ENCODE measurements at places on chromosomes 4 and X.

GRCh38 chr4:103692615-103693014, 27.2 kb downstream of the TACR3 start:
- no peak for DNase-seq

GRCh38 chr4:73508651-73509050, 27.1 kb downstream of the AFM start:
- DNase-seq: no peak

- DNase-seq: no peak
Observed at GRCh38 chrX:46713672-46714490, 45.0 kb downstream of the SLC9A7 start.

DNA sequence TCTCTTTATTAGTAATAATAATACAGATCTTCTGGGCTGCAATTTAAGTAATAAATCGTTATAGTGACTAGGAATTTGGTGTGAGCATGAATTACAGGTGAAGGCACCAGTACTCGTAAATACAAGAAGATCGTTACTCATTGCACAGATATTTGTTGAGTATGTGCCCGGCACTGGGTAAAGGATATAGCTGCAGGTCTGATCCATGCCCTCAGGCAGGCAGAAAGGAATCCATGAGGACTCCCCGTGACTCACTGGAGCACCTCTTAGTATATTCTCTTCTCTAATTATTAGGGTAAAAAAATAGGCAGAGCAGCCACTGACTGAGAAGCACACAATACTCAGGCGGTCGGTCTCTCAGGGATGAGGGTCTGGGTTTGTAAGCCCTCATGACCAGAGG, 868.3 kb downstream of the RAB28 start:
- no peak for DNase-seq

DNA sequence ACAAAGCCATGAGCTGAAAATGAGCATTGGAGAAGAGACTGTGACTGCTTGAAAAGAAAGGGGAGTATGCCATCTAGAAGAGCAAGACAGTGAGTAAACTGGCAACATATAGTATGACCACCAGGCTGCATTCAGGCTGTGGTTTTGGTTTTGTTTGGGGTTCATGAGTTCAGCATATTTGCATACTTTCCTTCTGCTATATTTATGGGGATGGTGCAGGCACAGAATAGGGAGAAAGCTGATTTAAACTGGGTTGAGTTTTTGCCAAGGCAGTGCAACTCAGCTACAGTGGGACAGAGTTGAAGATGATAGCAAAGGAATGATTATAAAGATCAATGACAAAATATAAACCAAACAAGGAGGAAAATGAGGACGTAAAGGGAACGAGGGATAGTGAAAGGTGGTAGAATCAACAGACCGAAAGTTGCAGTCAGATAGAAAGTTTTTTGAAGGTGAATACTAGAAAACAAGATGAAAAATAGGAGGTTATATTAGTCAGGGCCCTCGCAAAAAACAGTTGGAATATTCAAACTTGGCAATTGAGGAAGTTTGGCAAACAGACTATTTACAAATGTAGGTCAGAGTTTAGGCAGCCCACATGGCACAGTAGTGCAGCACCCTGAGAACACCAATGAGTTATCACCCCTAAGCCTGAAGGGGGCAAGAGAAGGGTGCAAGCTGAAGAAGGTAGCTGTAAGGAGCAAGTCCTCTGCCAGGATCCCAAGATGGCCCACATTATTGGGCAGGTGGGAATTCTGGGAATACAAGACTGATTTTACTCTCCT, 114.8 kb upstream of the MAP9 start:
- no peak for DNase-seq

DNA sequence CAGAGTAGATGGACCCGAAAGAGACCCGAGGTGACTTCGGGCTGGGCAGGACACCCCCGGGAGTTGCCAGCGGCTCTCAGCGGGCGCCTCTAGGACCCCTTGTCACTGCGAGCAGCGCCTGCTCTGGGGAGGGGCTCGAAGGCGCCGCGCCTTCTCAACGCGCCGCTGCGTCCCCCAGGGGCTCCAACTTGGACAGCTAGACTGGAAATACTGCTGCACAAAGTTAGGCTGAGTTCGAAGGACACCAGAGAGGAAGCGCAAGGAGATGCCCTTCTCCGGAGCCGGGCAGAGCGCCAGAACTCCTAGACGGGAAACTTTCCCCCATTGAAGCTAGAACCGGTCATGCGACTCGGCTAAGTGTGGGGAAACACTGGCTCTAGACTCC, 493 bp upstream of the KCNIP4 start:
- DNase-seq: no peak

- no peak for DNase-seq
Observed at GRCh38 chr4:53592686-53593501, 1.6 kb upstream of the LNX1 start.

- no peak for DNase-seq
Observed at GRCh38 chrX:140724736-140725135, 15.2 kb downstream of the LINC00632 start.

DNA sequence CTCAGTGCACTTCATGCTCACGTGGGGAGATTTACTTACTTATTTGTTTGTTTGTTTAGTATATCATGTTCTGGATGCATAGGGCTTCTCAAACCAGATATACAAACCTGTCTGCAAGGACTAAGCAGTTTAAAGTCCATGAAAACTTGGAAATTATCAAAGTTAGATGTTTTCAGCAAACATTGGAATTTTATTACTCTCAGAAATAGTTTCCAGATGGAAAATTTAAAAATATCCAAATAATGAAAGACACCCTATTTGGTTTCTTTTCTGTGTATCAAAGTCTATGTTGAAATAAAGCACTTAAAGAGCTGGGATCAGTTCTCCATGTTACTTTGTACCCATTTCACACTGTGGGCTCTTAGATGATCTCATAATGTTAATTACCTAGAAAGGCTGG, 312.1 kb downstream of the PPP1R2C start:
- no peak for DNase-seq

GRCh38 chr4:41866799-41867677, 68.2 kb upstream of the TMEM33 start:
- DNase-seq: no peak

DNA sequence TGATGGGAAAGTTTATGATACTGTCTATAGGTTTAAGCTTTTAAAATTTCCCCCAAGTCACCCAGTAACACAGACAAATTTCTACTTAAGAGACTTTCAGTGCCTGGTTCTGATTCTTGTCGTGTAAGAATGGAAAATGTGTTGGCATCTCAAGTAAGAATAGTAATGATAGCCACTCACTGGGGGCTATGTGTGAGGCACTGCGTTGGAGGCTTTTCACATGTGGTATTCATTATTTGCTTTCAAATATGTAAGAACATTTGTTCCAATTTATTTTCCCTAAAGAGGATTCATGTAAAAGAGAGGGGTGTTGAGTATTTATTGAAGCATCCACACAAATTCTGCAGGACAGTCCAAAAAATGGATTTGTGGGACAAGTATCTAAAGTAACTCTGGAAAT, 143.6 kb downstream of the FNIP2 start:
- no peak for DNase-seq
